ENCODE measurements at places on chromosomes 1 and 21.

DNA sequence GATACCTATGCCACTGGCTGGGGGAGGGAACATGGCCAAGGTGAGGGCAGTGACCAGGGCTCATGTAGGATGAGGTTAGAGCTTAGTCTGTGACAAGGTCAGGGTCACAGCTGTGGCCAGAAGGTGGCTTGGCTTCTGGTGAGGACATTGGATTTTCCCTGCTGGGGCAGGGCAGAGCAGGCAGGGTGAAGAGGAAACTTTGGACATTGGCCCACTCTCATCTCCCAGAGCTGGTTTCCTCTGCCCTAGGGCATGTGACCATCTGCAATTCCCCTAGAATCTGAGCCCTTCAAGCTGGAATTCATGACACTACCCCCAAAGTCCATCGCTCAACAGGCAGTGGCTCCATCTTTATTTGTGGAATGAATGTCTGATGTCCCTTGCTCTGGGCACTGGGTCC lies 5.3 kb downstream of the DMBX1 start:
- no peak for DNase-seq

- DNase-seq = no peak
Observed at GRCh38 chr1:154847891-154848290, 22.2 kb downstream of the KCNN3 start.

- no peak for DNase-seq
Observed at GRCh38 chr1:94027721-94028515, 93.0 kb downstream of the ABCA4 start.

DNA sequence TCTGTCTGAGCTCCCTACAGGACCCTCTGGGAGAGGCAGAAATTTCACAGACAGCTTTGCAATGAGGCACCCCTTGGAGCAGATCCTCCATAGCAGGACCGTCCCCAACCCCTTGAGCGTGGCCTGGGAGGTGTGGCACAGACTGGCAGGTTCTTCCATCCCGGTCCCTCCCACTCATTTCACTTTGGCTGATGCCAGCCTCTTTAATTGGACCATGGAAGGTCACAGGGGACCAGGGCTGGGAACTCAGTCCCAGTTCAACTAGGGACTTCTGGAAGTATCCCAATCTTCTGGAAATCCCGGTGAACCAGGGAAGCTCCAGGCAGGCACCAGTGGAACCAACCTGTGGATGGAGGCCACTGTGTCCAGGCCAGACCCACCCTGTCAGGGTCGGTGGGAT lies 83.7 kb downstream of the SPSB1 start:
- DNase-seq = no peak

DNA sequence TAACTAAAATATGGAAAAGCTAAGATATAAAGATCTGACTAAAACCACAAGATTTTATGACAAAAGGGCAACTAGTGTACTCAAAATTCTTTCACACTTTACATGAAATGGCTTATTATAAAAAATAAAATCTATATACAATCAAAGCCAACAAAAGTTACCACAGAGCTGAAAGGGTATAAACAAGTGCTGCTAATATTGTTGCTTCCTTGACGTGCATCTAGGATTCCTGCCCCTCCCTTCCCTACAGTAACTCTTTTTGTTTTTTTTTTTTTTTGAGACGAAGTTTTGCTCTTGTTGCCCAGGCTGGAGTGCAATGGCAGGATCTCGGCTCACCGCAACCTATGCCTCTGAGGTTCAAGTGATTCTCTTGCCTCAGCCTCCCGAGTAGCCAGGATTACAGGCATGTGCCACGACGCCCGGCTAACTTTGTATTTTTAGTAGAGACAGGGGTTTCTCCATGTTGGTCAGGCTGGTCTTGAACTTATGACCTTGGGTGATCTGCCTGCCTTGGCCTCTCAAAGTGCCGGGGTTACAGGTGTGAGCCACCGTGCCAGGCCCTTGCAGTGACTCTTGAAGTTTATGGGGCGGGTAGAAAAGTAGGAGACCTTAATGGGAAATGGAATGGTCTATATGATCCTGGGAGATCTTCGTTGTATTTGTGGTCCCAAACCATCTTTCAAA lies 4.5 kb downstream of the SRSF4 start:
- DNase-seq = no peak

- no peak for DNase-seq
Observed at GRCh38 chr1:21884456-21885235, 52.5 kb downstream of the HSPG2 start.

DNA sequence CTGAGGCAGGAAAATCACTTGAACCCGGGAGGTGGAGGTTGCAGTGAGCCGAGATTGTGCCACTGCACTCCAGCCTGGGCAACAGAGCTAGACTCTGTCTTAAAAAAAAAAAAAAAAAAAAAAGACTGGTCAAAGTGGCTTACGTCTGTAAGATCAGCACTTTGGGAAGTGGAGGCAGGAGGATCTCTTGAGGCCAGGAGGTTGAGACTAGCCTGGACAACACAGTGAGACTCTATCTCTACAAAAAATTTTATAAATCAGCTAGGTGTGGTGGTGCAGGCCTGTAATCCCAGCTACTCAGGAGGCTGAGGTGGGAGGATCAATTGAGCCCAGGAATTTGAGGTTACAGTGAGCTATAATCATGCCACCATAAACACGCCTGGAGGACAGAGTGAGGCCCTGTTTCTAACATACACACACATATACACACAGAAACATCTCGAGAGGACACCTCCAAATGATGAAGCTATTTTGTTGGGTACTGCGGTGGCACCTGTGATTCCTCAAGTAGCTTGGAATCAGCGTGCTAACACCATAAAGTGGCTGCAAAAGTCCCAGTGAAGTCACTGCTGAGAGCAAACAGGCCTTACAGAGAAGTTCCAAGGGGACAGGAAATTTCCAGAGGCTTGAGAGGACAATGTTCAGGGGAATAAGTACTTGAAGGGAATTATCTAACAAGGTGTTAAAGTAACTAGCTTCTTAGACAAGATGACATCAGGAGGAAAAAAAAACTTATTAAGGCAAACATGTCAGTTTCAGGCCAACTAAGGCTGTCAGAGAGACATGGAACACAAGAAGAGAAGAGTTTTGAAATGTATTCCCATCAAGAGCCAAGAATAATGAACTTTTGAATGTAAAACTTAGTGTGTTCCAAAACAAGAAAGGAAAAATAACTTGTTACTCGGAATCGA lies 1.3 kb downstream of the NADK start:
- no peak for DNase-seq

- DNase-seq = no peak
Observed at GRCh38 chr21:42568376-42568775, 54.7 kb downstream of the SLC37A1 start.

DNA sequence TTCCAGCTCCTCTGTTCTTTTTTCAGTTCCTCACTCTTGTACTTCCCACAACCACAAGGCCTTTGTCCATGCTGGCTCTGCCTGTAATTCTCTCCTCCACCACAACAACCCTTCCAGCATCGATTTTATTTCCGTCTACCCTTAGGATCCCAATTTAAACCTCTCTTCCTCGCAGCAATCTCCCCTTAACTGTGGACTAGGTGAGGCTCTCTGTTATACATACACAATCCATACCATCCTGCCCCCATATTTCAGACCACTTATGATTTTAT lies 90.4 kb upstream of the ZC3H11B start:
- no peak for DNase-seq

DNA sequence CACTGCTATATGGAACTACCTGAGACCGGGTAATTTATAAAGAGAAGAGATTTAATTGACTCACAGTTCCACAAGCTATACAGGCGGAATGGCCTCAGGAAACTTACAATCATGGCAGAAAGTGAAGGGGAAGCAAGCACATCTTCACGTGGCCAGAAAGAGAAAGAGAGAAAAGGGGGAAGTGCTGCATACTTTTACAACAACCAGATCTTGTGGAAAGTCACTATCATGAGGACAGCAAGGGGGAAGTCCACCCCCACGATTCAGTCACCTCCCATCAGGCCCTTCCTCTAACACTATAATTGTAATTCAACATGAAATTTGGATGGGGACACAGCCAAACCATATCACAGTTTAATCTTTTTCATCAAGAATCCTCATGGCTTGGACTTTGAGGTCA lies 339.2 kb upstream of the AJAP1 start:
- no peak for DNase-seq

- no peak for DNase-seq
Observed at GRCh38 chr1:145956781-145957442, 905 bp downstream of the LIX1L start.

DNA sequence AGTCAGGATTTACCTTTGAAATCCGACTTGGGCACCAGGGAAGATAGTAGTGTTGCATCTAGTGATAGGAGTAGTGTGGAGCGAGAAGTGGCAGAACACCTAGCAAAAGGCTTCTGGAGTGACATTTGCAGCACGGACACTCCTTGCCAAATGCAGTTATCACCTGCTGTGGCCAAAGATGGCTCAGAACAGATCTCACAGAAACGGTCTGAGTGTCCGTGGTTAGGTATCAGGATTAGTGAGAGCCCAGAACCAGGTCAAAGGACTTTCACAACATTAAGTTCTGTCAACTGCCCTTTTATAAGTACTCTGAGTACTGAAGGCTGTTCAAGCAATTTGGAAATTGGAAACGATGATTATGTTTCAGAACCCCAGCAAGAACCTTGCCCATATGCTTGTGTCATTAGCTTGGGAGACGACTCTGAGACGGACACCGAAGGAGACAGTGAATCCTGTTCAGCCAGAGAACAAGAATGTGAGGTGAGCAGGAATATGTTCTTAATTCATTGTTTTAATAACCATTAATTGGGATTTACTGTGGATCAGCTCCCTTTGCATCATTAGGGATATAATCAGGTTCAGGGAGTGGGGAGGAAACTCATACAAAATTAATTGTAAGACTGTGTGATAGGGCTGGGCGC lies 28.3 kb downstream of the BACH1 start:
- DNase-seq = no peak

DNA sequence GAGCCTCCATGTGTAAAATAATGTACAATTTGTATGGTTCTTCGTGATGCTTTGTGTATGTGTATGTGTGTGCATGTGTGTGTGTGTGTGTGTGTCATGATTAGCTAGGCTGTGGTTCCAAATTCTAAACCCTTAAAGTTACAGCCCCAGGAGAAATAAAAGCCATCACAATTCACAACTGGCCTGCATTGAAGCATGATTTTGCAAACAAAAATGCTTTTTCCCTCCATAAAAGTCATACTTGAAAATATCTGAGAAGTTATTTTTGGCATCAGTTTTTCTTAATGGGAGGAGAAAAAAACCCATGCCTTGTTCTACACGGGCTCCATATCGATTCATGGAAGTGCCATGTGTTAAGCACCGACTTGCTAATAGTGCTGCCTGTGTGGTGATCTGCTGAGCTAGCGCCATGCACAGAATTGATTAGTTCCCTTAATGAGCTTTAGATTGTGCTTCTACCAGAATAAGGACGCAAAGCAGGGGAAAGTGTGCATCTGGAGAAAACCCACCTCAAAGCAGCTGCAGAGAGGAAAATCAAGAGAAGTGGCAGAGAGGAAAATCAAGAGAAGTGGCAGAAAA lies 207.3 kb downstream of the DSCAM start:
- DNase-seq = no peak

DNA sequence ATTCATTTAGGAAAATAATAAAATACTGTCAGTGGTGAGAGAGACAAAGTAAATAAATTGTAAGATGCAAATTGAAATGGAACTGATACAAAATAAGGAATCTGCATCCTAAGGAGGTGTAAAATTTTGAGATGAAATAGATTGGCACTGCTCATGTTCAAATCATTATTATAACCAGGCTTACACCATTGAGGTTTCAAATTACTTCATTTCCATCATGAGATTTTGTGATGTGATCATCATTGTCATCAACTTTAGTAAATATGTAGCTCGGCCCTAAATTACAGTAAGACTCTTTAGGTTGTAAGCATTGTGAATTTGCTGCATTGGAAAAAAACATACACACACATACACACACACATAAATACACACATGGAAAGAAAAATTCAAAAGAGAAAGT lies 123.4 kb downstream of the SDCCAG8 start:
- DNase-seq = no peak

GRCh38 chr1:175757381-175758015 lies 14.1 kb upstream of the TNR start:
- no peak for DNase-seq

DNA sequence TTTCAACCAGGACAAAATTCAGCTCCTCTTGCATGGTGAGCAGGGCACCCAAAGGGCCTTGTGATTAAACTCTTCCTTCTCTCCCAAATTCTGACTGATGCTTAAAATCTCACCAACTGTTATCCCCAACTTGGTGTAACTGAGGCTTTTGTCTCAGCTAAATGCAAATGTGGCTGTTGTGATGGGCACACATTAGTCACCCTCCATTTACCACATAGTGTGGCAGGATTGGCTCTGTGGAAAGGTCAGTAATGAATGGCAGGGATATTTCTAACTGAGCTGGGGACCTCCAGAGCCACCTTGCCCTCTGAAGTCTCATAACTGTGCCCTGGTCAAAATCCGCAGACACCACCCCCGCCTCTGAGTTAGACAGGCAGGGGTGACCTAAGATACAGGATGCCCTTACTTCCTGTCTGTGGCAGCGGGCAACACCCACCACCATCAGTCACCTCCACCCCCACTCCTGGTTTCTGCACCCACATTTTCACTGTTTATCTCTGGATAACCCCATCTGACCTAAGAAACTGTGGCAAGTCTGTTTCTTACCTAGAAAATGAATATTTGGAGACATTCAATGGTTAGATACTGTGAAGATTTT lies 25.4 kb upstream of the RGS16 start:
- DNase-seq = no peak

DNA sequence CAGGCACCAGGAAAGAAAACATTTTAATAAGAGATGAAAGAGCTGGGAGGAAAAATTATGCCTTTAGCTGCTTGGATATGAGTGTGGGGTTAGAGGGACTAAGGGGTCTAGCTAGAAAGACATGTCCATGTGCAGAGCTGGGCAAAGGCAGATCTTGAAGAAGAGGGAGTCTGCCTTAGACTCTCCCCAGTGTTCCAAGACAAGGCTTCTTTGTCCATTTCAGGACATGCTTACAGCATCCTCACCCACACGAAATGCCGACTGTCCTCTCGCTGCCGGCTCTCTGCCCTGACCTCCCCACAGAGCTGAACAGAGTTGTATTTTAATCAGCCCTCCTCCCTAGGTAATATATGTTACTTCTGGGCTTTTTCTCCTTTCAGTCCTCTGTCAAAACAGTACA lies 100.7 kb upstream of the ATP1B1 start:
- DNase-seq = no peak
